ENCODE measurements at places on chromosomes 2 and 18.

GRCh38 chr2:85930129-85931124 lies 41.6 kb upstream of the ST3GAL5 start:
- DNase-seq, result no peak

DNA sequence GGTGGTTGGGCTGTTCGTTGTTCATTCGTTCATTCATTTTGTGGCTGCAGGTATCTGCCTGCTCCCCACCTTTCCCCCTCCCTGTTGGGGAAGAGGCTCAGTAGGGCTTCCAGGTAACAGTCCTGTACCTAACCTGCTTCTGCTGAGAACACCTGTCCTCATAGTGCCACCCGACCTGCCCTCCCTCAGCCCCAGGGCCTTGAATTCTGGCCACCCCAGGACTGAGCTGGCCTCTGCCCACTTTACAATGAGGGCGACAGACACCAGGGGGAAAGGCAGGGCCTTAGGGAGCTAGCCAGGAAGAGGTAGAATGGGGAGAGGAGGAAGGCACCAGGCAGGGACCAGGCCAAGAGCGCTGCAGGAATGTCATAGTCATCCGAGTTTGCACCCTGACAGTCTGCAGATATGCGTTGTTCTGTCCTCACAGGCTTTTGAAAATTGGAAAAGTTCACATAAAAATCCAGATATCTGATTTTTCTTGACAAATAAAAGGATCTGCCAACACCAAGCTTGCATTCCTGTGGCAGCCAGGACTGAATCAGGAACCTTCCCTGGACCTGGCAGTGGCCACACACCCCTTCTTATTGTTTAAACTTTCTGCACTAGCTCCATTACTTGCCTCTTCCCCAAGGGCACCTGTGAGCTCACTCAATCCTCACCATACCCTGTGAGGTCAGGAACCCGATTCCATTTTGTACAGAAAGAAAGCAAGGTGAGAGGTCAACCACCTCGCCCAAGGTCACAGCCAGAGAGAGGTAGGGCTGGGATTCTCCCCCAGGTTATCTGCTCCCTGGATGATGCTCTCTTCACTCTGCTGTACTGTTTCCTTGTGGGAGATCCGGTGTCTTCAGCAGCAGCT lies 35.3 kb upstream of the MRPL33 start:
- no peak for DNase-seq

DNA sequence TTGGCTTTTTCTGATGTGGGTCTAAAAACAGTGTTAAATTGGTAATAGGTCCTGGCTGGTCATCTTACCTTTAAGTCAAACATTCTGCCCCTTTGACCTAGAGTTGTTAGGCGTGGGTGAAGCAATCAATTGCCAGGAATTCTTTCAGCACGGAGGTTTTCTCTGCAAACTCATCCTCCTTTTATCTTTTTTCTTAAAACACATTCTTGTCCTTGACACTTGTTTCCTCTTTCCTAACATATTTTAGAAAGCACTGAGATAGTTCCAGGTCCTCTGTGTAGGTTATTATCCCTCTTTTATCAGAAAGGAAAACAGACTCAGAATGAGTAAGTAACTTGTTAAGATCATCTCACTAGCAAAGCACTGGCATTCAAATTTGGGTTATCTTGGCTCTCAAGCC lies 18.6 kb upstream of the AP1S3 start:
- no peak for DNase-seq

GRCh38 chr18:48832938-48833700 lies 117.6 kb downstream of the SMAD7 start:
- DNase-seq, result peak; percentile 72

- no peak for DNase-seq
Observed at GRCh38 chr2:197960786-197961185, 156.4 kb downstream of the PLCL1 start.

GRCh38 chr2:155633887-155634570 lies 698.5 kb downstream of the NR4A2 start:
- DNase-seq, result no peak

DNA sequence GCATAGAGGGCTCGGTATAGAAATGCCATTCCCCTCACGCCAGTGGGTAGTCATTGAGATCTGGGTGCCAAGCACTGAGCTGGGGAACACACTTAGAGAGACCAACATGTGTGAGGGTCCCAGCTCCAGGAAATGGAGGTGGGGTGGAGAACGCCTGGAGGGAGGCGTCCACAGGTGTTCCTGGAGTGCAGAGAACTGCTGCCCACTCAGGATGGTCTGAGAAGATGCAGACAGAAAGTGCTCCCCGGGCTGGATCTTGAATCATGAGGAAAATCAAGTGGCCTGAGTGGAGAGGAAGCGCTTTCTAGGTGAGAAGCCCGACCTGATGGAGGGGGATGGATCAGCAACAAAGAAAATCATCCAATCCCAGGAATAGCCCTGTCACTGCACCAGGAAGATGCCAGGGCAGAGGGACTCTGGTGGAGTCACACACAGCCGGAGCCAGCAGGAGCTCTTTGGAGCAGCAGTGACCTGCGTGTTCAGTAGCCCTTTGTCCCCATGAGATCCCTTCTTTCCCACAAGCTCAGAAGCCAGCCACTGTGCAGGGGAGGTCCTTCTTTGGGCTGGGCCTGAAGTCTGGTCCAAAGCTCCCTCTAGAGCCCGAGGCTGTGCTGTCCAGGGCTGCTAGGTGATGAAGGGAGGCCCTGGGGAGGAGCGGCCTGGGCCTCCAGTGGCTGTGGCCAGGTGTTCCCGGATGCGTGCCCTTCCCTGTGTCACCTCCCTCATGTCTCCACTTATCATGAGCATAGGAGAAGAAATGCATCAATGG lies 112.3 kb downstream of the RNF144A start:
- no peak for DNase-seq

DNA sequence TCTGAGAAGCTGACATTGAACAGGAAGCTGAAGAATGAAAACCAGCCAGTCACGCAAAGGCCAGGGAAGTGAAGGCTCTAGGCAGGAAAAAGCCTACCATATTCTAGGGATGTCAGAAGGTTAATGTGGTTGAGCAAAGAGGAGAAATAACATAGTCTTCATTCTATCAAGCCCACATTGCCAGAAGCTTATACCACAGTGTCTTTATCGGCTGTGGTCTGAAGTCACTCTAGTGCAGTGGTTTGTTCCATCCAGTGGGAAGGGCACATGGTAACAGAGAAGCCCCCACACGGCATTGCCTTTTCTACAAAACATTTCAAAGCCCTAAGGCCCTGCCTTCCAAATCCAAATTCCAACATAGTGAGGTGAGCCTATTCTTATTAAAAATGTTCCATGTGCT lies 311.3 kb downstream of the TNS1 start:
- no peak for DNase-seq

DNA sequence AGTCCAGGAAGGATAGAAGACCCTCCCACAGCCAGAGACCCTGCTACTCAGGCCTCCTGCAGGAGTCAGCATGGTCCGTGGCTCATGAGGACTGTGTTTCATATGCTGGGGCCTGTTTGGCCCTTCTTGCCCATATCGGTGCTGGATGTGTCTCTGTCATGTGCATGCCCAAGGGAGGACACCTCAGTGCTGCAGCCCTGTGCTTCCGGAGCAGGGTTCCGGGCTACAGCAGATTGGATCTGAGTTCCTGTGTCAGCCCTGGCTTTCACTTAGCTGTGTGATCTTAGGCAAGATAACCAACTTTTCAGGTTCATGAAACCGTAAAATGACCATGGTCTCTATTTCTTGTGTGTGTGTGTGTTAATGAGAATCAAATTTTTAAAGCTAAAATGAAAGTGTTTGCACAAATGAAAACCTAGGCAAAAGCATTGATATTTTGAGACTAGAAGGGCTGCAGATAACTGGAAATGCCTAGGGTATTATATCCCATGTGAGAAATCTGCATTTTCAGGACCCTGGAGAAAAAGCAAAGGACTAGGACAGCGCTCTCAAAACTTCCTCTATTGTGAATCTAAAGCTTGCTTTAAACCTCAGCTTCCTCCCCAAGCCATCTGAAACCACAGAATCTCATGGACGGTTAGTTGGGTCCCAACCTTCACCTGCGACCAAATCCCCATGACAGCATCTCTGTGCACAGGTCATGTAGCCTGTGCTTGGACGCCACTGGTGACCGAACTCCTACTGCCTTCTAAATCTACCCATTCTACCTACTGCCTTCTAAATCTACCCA lies 58.8 kb upstream of the CAPN13 start:
- no peak for DNase-seq

Measured in Peyer's patch (tissue), 4 donors.